HepG2 (cell line): ENCODE measurements at places on chromosomes 3 and 15.

DNA sequence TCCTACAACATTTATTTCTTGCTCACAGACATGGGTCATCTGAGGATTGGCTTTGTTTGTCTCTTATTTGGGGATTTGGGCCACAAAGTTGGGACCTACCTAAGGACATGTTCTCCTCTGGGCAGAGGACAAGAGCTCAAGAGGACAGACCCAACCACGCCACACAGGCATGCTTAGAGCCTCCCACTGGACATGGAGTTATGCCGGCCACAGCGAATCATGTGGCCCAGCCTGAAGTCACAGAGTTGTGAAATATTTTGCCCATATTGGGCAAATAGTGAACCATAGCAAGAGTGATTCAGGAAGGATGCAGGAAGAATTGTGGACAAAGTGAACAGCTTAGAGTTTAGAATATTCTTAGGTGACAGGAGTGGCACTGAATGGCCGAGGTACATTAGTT, 9.9 kb downstream of the TRAK1 start:
- DNase-seq: peak; percentile 51
- H3K4me1 ChIP-seq: peaks cover 29% of the 10 kb centered on the region
- peaks cover 3% of the 10 kb centered on the region; the same call in 2 of the 3 replicates for H3K36me3 ChIP-seq
- no peaks in the 10 kb centered on the region for H3K27me3 ChIP-seq
- H3K27ac ChIP-seq: peak overlapping the region; percentile 3
- no peak overlapping the region for H3K4me3 ChIP-seq

- no peak for DNase-seq
- H3K4me3 ChIP-seq: no peak overlapping the region
- peaks cover 4% of the 10 kb centered on the region; the same call in 1 of the 3 replicates for H3K27me3 ChIP-seq
- no peak overlapping the region for H3K27ac ChIP-seq
- no peaks in the 10 kb centered on the region for H3K36me3 ChIP-seq
These were observed 21.9 kb downstream of the KLHL6 start for GRCh38 chr3:183533412-183534132.

DNA sequence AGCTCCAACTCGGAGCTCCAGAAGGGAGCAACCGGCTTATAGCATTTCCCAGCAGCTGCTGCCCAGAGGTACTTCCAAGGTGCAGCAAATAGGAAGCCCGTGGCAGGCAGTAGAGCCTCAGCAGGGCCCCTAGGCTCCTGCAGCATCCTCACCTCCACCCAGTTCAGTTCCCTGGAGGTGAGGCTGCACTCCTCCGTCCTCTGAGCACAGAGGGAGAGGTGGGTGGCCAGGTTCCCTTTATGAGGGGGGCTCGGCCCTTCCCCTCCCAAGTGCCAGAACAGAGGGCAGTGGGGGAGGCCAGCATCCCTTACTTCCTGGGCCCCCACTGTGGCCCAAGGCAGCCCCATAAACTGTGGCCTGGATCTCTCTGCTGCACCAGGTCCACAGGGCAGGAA, 150.2 kb downstream of the ATP10A start:
- no peak overlapping the region for H3K4me3 ChIP-seq
- no peaks in the 10 kb centered on the region for H3K4me1 ChIP-seq
- no peak for DNase-seq
- no peak overlapping the region for H3K27ac ChIP-seq
- no peaks in the 10 kb centered on the region for H3K36me3 ChIP-seq

GRCh38 chr3:197353867-197354567, 55.6 kb upstream of the DLG1 start:
- H3K27me3 ChIP-seq: no peaks in the 10 kb centered on the region
- H3K4me3 ChIP-seq: no peak overlapping the region
- peaks cover 45% of the 10 kb centered on the region for H3K4me1 ChIP-seq
- H3K36me3 ChIP-seq: no peaks in the 10 kb centered on the region
- H3K27ac ChIP-seq: no peak overlapping the region

- H3K27ac ChIP-seq: no peak overlapping the region
- no peaks in the 10 kb centered on the region for H3K4me1 ChIP-seq
- no peak for DNase-seq
- H3K27me3 ChIP-seq: no peaks in the 10 kb centered on the region
- H3K36me3 ChIP-seq: no peaks in the 10 kb centered on the region
These were observed 340.2 kb downstream of the LRRC3B start for GRCh38 chr3:26962492-26963360.

- H3K4me1 ChIP-seq: peaks cover 10% of the 10 kb centered on the region
- no peak overlapping the region for H3K27ac ChIP-seq
- no peak for DNase-seq
These were observed 45.9 kb upstream of the CP start for GRCh38 chr3:149267565-149267964.

- H3K36me3 ChIP-seq: no peaks in the 10 kb centered on the region
- H3K4me1 ChIP-seq: no peaks in the 10 kb centered on the region
- no peak overlapping the region for H3K4me3 ChIP-seq
These were observed 314.7 kb downstream of the PYDC2 start for GRCh38 chr3:191775451-191776233.

- H3K27me3 ChIP-seq: peaks cover 13% of the 10 kb centered on the region; the same call in 1 of the 3 replicates
- no peak for DNase-seq
- no peaks in the 10 kb centered on the region for H3K4me1 ChIP-seq
- H3K27ac ChIP-seq: no peak overlapping the region
- no peak overlapping the region for H3K4me3 ChIP-seq
- H3K36me3 ChIP-seq: no peaks in the 10 kb centered on the region
These were observed 40.7 kb downstream of the KLF15 start for GRCh38 chr3:126316501-126316939.

- DNase-seq: no peak
- H3K4me3 ChIP-seq: no peak overlapping the region
- H3K4me1 ChIP-seq: no peaks in the 10 kb centered on the region
These were observed 93.4 kb upstream of the NR2E3 start for GRCh38 chr15:71716990-71717389.

DNA sequence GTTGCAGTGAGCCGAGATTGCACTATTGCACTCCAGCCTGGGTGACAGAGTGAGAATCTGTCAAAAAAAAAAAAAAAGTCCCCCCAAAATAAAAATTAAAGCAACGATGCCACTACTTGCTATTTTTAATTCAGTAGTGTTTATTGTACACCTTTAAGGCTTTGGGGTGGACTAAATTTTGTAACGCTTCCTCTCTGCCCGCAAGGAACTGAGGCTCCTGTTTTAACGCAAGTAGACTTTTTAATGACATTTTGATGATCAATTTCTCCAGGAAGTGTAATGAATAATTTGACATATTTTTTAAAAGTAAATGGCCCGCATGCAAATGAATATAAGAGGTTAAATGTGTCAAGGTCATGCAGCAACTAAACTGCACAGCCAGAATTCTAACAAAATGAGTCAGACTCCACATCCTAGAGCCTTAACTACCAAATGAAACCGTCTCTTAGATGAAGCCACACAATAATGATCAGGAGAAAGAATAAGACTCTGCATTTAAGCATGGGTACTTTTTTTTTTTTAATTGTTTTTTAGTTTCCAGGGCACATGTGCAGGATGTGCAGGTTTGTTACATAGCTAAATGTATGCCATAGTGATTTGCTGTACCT, 96.8 kb upstream of the LMOD3 start:
- no peaks in the 10 kb centered on the region for H3K4me1 ChIP-seq
- no peaks in the 10 kb centered on the region for H3K36me3 ChIP-seq
- DNase-seq: no peak
- no peak overlapping the region for H3K27ac ChIP-seq

DNA sequence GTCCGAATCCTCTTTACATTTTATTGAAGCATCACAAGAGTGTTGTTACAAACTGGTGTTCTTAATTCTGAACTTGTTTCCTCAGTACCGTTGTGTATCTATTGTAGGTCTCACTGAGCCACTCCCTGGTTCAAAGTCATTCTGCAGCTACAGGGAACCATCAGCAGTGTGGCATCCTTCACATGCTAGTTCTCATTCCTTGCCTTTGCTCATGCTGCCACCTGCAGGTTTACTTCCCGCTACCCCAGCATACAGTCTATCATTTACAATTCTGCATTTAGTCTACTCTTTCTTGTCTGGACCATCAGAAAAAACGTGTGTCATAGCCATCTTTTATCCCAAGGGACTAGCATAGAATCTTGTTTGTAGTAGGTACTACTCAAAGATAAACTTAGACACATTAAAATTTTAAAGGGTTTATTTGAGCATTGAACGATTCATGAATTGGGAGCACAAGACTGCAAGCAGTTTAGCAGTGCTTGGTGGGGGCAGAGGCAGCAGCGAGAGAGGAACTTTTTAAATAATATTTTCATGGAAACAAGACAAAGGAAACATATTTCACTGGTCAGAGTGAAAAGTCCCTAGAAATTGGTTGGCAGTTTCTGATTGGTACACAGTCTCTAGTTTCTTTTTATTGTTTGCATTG, 402.1 kb downstream of the CADM2 start:
- H3K4me1 ChIP-seq: no peaks in the 10 kb centered on the region
- H3K27ac ChIP-seq: no peak overlapping the region
- no peaks in the 10 kb centered on the region for H3K27me3 ChIP-seq
- DNase-seq: peak; percentile 58
- H3K36me3 ChIP-seq: no peaks in the 10 kb centered on the region

DNA sequence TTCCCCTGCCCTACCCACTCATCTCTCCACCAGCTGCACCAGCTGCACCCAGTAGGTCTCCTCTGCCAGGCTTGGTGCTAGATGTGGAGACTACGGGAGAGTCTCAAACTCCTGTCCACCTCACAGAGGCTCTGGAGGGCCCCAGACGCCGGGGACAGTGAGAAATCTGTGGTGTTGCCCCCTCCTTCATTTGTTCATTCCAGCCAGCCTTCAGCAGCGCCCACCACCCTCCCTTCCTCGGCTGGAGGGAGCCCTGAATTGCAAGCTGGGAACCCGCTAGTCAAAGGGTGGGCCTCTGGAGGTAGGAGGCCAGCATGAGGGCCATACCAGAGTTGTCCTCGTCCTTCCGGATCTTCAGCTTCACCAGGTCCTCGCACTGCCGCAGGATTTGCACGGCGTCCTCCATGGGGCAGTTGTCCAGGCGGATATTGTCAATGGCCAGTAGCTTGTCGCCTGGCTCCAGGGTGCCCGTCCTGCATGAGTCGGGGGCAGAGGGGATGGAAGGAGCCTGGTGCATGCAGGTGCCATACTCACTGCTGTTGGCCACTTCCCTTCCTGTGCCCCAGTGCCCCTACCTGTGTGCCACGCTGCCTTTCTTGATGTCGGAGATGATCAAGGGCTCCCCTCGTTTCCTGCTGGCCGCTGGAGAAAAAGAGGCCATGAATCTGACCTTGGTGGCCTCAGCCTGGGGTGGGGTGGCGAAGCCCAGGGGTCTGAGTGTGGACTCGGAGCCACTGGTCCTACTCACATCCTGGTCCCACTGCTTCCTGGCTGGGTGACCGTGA, 29.1 kb downstream of the GRIP2 start:
- no peaks in the 10 kb centered on the region for H3K36me3 ChIP-seq
- no peaks in the 10 kb centered on the region for H3K4me1 ChIP-seq
- H3K4me3 ChIP-seq: no peak overlapping the region

- no peaks in the 10 kb centered on the region for H3K27me3 ChIP-seq
- no peak overlapping the region for H3K4me3 ChIP-seq
- H3K4me1 ChIP-seq: no peaks in the 10 kb centered on the region
- DNase-seq: no peak
- no peak overlapping the region for H3K27ac ChIP-seq
These were observed 602.0 kb downstream of the TBL1XR1 start for GRCh38 chr3:176595307-176595706.

GRCh38 chr3:125054449-125055329, 1.1 kb downstream of the HEG1 start:
- H3K4me1 ChIP-seq: peaks cover 58% of the 10 kb centered on the region
- H3K27me3 ChIP-seq: peaks cover 25% of the 10 kb centered on the region
- peak; percentile 85 for DNase-seq

GRCh38 chr3:40523781-40524180, 979 bp upstream of the ZNF621 start:
- H3K27ac ChIP-seq: peak overlapping the region; percentile 86
- peaks cover 34% of the 10 kb centered on the region for H3K4me1 ChIP-seq
- no peak overlapping the region for H3K4me3 ChIP-seq
- no peaks in the 10 kb centered on the region for H3K27me3 ChIP-seq
